ENCODE measurements at places on chromosomes 13 and 19.

DNA sequence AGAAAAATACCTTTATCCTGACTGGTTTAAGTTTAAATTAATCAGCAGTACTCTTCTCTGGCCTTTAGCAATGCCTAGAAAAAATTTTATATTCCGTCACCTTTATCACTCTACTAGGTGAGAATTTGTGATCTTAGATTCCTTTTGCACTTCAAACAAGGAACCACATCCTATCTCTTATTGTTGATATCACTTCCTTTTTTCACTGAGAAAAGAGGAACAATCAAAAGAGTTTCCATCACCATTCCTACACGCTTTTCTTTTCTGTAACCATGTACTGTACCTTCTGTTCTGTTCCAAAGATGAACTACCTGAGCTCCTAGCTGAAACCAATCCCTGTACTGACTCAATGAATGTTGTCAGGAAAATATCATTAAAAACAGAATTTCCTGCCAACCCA is 1379.0 kb upstream of the MIR17HG start:
- no peak for DNase-seq

DNA sequence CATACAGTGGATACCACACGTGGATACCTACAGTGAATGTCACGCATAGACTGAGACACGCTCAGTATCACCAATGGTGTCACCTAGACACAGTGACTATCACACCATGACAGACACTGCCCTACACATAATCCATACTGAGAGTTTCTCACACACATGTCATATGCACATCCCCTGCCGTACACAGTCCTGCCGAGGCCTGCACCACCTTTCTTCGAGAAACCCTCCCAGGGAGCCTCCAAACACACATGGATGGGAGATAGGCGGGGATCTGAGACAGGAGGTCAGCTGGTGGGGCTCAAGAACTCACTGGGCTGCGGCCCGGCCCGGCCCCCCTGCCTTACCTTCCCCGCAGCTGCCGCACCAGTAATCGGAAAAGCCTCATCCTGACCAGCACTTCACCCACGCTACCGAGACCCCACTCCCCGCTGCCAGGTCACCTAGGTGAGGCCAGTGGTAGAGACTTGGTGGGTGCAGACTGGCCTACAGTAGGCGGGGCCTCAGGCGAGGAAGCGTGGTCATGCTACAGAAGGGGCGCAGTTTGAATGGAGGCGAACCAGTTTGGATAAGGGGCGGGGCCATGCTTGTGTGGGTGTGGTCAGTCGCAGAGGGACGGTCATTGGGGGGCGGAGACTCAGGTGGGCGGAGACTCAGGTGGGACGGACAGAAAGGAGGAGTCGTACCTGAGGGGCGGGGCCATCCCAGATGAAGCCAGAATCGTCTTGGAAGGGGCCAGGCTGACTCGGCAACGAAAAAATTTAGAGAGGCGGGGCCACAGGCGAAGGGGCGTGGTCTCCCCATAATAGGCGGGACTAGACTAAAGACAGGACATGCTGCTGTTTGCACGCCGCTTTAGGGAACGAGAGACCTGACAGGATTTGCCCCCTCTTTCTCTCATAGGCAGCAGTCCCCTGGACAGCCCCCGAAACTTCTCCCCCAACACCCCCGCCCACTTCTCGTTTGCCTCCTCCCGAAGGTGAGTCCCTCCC is 2.1 kb downstream of the MAST1 start:
- DNase-seq = no peak

- no peak for DNase-seq
Observed at GRCh38 chr13:99289674-99290337, 17.4 kb downstream of the GPR183 start.

GRCh38 chr19:48926909-48927308 is 6.6 kb upstream of the DHDH start:
- DNase-seq = no peak

DNA sequence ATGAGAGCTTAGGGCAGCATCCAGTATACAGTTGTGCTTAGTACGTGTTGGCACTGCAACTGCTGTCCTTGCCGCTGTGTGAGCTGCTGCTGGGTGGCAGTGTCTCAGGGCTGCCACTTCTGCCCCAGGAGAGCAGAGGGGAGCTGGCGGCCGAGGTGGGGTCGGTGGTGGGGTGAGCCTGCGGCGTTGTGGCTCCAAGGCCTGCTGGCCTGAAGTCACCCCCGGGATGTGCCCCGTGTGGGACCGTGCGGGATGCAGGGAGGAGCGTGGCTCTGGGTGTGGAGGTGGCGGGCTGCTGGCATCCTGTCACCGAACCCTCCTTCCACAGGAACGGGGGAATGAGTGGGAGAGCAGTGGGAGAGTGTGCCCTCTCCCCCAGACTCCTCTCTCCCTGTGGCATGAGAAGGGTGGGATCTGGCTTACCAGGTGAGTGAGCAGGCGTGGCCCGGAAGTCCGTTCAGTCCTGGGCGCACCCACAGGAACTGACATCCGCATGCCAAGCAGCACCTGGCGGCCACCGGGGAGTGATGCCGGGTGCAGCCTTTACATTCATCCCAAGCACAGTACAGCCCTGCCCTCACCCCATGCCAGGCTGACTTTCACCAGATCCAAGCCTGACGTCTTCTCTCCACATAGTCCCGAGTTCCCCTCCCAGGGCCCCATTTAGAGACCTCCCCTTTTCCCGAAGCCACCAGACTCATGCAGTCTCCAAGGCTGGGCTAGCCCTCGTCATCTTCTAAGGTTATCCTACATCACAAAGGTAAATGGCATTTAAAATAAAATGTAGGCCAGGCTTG is 26.6 kb downstream of the MCF2L start:
- no peak for DNase-seq

DNA sequence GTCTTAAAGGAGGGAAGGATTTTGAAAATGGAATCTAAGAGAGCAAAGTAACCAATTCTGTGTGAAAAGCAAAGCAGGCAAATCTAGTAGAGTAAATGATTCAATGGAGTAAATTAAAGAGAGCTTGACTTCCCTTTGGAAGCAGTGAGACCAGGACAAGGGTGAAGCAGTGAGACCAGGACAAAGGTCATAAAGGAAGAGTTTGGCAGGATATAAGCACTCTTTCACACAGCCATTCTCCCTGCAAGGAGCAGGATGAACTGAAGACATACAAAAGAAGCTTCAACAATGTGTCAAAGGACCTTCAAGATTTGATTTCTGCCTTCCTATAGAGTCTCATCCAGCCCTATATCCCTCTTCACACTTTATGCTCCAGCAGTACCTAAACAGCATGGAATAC is 123.8 kb downstream of the ENOX1 start:
- no peak for DNase-seq

GRCh38 chr19:1103132-1103707 is 574 bp upstream of the GPX4 start:
- DNase-seq = no peak

GRCh38 chr19:39974377-39975155 is 3.6 kb downstream of the PSMC4 start:
- no peak for DNase-seq

DNA sequence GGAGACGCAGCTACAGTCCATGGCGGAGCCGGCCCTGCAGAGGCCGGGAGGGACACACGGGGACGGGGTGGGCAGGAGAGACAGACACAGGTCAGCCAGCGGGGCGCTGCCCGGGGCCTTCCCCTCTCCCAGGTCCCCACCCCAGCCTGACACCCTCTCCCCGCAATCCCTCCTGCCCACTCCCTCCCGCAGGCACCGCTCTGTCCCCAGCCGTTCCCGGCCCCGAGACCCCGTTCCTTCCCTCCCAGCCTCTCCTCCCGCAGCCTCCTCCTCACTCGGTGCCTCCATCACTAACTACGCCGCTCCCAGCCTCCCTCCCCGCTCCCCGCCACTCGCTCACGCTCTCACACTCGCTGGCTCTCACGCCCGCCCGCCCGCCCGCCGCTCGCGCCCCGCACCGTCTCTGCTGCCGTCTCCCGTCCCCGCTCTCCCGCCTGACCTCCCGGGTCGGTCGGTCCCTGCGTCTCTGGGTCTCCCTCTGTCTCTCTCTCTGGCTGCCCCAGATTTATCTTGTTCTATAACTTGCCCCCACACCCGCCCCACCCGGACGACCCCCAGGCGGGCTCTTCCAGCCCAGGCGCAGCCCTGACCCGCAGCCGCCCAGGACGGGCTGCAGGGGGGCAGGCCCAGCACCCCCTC is 15.2 kb downstream of the ERFL start:
- no peak for DNase-seq

- no peak for DNase-seq
Observed at GRCh38 chr13:24032252-24032651, 128.3 kb upstream of the SPATA13 start.

- no peak for DNase-seq
Observed at GRCh38 chr13:94342436-94343242, 136.8 kb downstream of the DCT start.

GRCh38 chr13:59660582-59660981 is 503.1 kb downstream of the DIAPH3 start:
- no peak for DNase-seq

GRCh38 chr13:33868343-33868994 is 50.5 kb downstream of the RFC3 start:
- DNase-seq = no peak

- no peak for DNase-seq
Observed at GRCh38 chr13:105997581-105998550, 537.6 kb downstream of the EFNB2 start.

- no peak for DNase-seq
Observed at GRCh38 chr13:79782541-79783205, 301.7 kb downstream of the NDFIP2 start.

DNA sequence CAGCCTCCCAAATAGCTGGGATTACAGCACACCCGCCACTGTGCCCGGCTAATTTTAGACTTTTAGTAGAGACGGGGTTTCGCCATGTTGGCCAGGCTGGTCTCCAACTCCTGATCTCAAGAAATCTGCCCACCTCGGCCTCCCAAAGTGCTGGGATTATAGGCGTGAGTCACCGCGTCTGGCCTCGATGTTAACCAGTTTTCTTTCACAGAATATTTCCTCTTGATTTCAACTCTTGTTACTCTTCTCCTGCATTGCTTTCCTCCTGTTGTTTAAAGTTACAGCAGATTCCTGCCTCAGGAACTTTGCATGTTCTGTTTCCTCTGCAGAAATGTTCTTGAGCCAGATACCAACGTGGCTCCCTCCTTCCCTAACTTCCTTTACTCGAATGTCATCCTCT is 3.7 kb upstream of the PEX11G start:
- no peak for DNase-seq

- no peak for DNase-seq
Observed at GRCh38 chr13:100138859-100139491, 50.1 kb downstream of the PCCA start.

GRCh38 chr13:66635526-66635925 is 594.6 kb downstream of the PCDH9 start:
- DNase-seq = no peak

DNA sequence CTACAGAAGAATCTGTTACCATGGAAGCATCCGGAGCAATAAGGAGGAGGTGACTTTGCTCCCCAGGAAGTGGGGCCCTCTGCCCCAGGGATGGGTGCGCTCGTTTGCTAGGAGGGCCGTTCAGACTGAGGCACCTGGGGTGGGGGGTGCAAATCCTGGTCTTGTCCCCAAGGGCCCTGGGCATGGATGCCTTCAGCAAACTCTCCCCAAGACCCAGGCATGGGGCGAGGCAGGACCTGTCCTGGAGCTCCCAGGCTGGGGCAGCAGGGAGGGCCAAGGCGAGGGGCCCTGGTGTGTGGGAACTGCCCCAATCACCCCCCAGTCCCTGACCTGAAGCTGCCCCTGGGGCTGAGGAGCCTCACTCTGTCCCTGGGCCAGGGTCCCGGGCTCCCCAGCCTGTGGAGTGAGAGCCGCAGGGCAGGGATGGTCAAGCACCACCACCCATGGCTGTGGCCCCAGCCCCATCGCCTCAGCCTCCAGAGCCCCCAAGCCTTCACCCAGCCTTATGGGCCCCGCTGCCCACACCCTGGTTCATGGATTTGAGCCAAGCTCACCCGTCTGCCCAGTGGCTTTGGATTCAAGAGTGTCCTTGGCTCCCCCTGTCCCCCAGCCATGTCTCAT is 240.6 kb upstream of the SGCG start:
- no peak for DNase-seq

DNA sequence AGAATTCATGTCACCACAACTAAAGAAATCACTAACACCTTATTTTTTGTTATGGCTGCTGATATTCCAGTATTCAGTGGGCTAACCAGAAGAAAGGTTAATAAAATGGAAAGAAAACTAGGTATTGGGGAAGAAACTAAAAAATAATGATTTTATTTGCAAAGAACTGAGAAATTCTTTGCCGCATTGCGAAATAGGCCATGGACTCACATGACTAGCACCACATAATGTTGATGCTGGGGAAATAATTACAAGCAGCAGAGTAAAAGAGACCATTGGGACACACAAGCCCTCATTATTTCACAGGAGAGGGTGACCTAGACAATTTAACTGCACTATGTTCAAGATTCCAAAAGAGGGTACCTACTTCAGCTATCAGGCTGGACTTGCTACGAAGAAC is 1411.5 kb downstream of the SLITRK5 start:
- DNase-seq = no peak

DNA sequence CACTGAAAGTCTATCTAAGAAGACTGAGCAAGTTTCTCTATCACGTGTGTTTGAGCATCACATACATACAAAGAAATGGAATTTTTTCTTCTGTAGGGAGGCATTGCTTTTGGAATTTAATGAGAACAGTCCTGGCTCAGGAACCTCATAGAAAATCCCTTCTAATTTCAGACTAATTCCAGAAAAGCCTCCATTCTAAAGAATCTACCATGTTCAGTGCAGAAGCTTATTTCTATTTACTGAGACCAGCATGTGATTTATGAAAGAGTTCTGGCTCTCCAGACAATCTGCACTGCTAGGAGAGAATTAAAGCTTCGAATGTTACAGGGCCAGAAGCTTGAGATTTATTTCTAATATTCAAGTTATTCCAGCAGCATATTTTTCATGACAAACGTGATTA is 186.8 kb downstream of the TBC1D4 start:
- DNase-seq = no peak

- no peak for DNase-seq
Observed at GRCh38 chr13:39047560-39047959, 9.3 kb downstream of the NHLRC3 start.

- DNase-seq = no peak
Observed at GRCh38 chr13:113297370-113298042, 467 bp downstream of the LAMP1 start.

GRCh38 chr13:98450026-98450425 is 126.9 kb downstream of the STK24 start:
- DNase-seq = no peak

DNA sequence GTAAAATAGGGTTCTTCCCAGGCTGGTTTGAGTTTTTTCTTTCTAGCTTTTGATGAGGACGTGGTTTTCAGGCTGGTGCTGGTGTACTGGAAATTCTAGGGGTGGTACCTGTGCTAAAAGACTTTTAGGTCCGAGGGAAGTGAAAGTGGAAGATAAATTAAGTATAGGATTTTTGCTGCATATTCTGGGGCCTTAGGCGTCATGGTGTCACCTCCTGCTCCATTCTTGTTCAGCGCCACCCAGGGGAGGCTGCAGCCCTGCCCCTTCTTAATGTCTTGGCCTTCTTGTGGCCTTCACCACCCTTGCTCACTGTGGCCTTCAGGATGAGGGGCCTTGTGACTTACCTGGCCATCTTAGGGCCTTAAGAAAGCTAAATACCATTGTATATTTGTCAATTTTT is 12.4 kb downstream of the ZNF552 start:
- DNase-seq = no peak

GRCh38 chr19:23394511-23394910 is 760 bp downstream of the ZNF91 start:
- no peak for DNase-seq

Measured in stimulated activated CD4-positive, alpha-beta T cell treated with anti-CD3 and anti-CD28 coated beads, Interleukin-1b, Interleukin-23, amount 100 ng/mL, for 1 hour (primary cell).